ENCODE measurements at places on chromosomes 1 and 21.

DNA sequence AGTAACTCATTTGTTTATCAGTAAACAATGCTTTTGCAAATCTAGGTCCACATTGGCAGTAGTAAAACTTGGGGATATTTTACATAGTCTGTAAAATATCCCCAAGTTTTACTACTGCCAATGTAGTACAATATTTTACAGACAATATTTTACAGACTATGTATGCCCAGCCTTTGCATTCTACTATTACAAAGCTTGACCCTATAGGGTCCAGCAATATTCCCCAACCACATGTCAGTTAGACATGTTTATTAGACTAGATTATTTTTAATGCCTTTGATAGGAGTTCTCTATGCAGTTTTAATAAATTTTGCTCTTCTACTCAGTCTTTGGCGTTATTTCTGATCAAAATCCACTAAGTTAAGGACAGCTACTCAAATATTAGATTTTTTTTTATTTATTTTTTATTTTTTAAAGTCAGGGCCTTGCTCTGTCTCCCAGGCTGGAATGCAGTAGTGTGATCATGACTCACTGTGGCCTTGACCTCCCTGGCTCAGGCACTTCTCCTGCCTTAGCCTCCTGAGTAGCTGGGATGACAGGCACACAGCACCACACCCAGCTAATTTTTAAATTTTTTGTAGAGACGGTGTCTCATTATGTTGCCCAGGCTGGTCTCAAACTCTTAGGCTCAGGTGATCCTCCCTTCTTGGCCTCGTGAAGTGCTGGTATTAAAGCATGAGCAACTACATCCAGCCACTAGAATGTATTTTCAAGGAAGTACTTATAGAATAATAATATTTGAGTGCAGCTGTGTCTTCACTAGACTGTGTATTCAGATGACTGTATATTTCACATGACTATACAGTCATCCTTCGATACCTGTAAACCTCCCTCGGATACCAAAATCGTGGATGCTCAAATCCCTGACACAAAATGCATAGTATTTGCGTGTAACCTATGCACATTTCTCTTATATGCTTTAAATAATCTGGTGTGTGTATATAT lies 19.8 kb downstream of the MIER1 start:
- DNase-seq: no peak

GRCh38 chr1:32163405-32163804 lies 16.1 kb upstream of the TXLNA start:
- no peak for DNase-seq

DNA sequence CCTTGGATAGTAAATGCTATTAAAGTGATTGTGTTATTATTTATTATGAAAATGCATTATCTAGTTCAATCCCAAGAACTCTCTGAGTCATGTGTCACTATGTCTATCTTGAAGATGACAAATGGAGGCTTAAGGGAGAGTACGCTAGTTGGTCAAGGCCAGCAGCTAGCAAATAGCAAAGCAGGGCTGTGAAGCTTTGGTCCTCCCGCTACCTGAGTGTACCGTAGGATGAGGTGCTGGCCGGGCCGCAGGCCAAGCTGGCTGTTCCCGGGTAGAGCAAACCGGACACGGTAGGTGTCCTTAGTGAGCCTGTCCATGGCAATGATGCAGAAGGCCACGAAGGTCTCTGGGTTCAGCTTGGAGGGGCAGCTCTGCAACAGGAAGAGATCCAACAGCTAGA lies 9.3 kb downstream of the CYB5RL start:
- no peak for DNase-seq

- DNase-seq: no peak
These were observed 29.3 kb upstream of the SELENON start for GRCh38 chr1:25770541-25771220.

- peak; percentile 9 for DNase-seq
These were observed 4.5 kb upstream of the IL10RB start for GRCh38 chr21:33261635-33262034.

- DNase-seq: no peak
These were observed 4.9 kb downstream of the C1orf105 start for GRCh38 chr1:172425339-172425738.

DNA sequence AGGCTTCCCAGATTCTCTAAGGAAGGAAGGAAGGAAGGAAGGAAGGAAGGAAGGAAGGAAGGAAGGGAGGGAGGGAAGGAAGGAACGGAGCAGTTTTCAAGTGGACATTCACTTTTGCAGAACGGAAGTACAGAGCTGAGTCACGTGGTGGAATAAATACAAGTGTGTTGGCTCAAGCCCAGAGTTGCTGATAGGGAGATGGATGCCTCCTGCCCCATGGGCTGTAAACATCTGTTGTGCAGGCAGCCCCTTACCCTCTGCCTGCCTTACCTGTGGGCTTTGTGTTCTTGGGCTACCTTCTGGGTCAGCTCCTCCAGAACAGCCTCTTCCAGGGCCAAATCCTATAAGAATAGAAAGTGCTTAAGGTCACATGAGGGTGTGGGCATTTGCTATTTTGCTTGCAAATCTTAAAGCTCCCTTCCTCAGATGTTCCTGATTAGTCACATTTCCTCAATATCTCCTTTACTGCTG lies 121.7 kb downstream of the SMYD2 start:
- no peak for DNase-seq

All from SK-MEL-5 (cell line).